Natural killer cell treated with Interleukin-12 subunit alpha and Interleukin-12 subunit beta and Interleukin-15 and Interleukin-18, amount 100 ng/mL, for 72 hours (primary cell): ENCODE measurements at places on chromosomes 2 and 18. TPM values are rescaled to one million over a fixed set of nuclear protein-coding genes. Genes with fewer than 3 reads are reported as not detected.

- DNase-seq = no peak
Measured at GRCh38 chr2:33599943-33600192, 769 bp upstream of the FAM98A start.

DNA sequence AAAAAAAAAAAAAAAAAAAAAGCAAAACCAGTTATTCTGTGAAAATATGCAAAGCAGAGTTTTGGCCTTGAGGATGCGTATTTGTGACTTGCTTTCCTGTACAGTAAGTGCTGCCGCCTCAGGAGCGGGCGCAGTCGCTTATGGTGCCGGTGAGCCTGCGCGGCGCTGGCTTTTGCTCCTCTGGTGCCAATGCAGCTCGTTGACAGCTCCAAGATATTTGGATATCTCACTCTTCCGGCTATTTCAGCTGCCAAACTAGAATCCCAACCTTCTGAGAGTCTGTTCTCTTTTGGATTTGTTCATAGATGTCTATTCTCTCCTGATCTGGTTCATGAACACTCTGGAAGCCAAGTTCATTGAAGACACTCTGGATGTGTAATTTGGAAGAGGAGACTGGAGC lies 184.1 kb downstream of the AGAP1 start:
- no peak for DNase-seq

DNA sequence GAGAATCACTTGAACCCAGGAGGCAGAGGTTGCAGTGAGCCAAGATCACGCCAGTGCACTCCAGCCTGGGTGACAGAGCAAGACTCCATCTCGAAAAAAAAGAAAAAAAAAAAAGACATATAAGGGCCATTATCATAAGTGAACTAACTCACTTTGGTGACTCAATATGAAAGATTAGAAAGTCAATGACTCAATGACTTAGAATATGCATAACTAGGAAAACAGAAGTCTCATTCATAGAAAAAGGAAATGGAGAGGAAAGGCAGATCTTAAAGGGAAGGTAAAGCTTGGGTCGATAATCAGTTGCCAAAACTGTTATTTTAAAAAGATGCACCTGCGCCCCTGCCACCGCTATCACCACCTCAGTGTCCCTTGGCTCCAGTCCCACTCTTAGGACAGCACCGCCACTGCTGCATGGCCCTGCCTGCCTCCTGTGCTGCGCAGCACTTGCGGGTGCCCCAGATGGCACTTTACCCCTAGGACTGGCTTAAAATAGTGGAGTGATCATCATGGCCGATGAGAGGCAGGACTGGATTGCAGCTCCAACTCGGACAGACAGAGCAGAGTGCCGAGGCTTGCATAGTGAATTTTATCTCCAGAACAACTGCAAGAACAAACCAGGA lies 54.7 kb downstream of the INO80D start:
- no peak for DNase-seq

GRCh38 chr18:78678318-78678695 lies 301.3 kb upstream of the SALL3 start:
- no peak for DNase-seq

DNA sequence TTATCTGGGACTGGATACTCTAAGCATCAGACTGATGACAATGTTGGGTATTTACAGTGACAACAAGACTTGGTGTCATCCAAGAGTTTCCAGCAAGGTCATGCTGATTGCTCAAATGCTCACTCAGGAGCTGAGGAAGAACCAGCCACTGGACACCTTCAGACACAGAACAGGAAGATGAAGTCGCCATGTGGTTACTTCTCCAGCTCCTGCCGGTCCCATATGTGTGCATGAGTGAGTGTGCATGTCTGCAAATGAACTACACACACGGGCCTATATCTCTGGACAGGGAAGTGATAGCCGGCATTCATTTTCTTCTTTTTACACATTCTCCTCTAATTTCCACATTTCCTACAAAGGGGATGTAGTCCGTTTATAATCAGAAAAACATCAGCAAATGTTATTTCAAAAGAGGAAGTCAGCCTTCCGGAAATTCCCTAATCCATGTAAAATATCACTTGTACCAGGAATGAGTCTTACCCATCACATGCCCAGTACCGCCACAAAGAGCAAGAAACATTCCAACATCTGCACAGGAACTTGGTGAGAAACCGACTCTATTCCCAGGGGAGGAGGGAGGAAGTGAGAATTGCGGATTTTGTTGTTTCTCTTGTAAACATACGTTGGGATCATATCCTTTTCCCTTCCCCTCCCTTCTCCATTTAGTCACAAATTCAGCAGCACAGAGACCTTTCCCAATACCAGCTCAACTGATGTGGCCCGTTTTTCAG lies 10.8 kb downstream of the RFX8 start:
- no peak for DNase-seq

DNA sequence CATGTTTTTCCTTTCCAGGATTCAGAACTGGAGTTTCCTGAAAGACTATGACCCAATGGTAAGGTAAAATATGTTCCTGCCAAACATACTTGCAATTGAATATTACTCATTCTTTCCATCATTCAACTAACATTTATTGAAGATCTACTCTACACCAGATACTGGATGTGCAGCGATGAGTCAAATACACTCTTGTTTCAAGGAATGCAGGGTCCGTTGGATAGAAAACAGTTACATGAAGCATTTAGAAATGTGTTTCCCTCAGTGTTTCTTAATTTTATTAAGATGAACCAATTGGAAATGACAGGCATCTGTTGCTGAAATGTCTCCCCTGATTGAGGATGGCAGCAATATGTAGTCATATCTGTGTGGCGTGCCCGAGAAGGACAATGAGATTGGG lies 14.8 kb upstream of the SLC66A3 start:
- no peak for DNase-seq

DNA sequence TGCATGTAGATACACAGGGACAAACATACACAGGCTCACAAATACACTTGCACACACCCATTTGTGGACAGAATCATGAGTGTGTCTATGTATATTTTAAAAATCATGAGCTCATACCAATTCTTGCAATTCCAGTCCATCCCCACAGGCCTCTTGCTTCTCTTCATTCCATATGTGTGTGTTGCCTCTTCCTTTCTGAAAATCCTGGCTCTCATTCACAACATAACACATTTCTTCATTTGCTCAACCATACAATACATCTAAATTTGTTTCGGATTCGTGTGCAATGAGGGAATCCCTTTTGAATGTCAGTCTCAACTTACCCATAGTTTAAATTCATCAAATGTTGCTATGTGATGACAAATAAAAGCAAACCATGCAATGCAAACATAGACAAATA lies 51.4 kb downstream of the GNAL start:
- DNase-seq = no peak

DNA sequence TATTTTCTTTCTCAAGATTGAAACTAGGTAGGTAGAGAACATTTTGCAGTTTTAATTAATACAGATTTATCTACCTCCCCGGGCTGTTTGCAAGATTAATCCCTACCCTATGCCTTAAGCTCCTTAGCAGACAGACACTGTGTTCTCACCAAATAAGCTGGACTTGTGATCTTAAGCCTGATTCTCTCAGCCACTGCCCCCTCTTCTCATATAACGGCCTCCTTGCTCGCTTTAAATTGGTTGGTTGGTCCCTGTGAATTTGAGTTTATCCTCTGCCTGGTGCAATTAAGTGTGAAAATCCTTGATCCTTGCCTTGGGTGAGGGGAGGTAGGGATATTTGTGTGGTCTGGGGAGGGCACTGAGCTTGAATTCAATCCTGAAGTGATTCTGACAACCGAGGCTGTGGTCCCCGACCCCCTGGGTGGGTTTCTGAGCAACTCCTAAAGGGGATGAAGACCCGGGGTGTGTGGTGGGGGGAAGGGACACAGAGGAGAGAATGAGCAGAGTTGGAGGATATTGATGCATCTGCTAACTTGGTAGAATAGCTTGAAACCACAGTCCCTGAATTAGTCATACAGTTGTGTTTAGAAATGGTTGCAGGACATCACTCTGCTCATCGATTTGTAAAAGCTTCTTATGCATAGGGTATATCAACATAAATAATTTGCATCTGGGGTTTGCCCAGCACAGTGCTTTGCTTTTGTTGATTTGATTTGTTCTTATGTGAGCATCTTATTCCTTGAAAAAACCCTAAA lies 36.9 kb upstream of the NCKAP5 start:
- DNase-seq = no peak

GRCh38 chr2:181861379-181861778 lies 30.2 kb upstream of the ITPRID2 start:
- DNase-seq = no peak

- no peak for DNase-seq
Measured at GRCh38 chr18:72783530-72783929, 84.3 kb downstream of the NETO1 start.

- no peak for DNase-seq
Measured at GRCh38 chr2:120957905-120958304, 222.2 kb downstream of the GLI2 start.

REG3A gene
- total RNA-seq = not detected

COLEC11 gene
- not detected for total RNA-seq

SGPP2 gene
- total RNA-seq = 0.20 TPM
